GM13977 (cell line): ENCODE measurements at places on chromosomes 4 and X.

DNA sequence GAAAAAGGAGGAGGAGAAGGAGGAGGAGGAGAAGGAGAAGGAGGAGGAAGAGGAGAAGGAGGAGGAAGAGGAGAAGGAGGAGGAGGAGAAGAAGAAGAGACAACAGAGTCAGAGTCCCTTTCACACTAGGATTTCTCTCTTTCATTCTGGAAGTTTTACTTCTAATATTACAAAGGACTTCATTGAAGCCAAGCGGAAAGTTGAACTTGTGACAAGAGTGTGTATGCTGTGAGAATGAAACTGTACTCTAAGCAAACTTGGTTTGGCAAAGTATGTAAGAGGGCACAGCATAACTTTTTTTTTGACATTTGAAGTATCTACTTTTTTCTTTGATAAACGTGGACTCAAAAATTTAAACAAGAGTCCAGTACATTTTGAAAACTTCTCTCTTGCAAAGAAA, 48.0 kb downstream of the CXCL8 start:
- no peak for DNase-seq

GRCh38 chrX:25007059-25008053, 8.4 kb downstream of the ARX start:
- no peak for DNase-seq

- no peak for DNase-seq
Measured at GRCh38 chr4:777520-778262, 48.2 kb downstream of the CPLX1 start.

DNA sequence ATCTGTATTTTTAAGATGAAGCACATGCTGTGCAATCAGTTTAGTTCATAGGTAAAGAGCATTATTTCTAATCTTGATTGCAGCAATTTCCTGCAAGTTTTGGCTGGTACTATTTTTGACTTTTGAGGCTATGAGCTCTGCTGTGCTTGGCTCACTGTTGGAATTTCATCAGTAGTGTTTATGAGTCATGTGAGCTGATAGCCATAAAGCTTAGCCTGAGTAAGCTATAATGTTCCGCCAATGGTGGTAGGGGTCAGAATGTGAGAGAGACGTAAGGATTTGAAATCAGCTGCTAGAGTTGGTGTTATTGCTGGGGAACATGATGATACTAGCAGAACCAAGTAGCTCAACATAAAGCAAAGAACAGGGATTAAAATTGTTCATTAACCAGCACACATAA, 590.9 kb upstream of the GNPDA2 start:
- no peak for DNase-seq

DNA sequence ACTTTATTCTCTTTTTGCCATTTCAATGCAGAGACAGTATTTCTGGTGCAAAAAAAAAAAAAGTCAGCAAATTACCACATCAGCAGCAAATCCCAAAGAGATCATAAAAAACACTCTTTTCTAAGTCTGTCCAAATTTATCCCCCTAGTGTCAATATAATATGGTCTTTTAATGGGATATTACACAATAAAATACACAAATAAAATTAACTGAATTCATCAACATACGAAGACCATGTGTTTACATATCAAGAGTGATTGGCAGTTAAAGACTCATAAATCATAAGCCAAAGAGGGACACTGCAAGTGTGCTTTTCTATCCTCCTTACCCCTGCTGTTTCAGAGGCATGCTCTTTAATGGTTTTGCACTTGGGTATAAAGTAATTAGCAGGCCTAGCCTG, 340.2 kb upstream of the DKK2 start:
- no peak for DNase-seq
